Activated naive CD4-positive, alpha-beta T cell treated with anti-CD3 and anti-CD28 coated beads, Interleukin-2, amount 50 U/mL, for 72 hours (primary cell): ENCODE measurements at places on chromosomes 7 and 10.

GRCh38 chr10:111076682-111077478 lies at the start of gene ADRA2A:
ADRA2A (plus strand) TSS chr10:111077029; CDS start chr10:111077997, 968 bp downstream.
- no peak for DNase-seq

DNA sequence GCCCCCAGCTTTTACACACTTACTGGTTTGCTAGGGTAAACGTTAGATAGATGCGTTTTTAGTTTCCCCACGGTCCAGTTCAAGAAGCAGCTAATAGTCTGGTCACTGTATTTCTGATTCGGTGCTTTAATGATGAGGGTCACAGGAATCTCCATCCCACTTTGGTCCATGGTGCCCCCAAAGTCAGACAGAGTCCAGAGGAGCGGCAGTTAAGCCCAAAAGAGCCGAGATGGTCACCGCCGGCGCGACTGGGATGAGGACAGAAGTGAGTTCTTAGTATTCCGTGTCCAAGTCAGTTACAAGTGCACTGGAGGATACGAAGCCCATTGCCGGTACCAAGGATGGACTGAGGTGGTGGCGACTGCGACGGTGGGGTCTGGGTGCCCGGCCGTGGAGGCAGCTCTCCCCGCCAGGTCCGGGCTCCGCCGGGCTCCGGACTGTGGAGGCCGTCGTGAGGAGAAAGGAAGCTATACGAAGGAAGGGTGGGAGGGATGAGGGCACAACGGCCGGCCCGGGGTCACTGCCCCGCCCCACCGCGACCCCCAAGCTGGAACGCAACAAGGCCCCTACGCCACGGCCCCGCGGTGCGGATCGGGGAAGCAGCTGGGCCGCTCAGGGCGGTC lies 663 bp downstream of the HERPUD2 start:
- no peak for DNase-seq

GRCh38 chr7:32587411-32587948 lies 92.2 kb downstream of the AVL9 start:
- DNase-seq: no peak

- DNase-seq: no peak
Observed at GRCh38 chr7:27897001-27897400, 157.0 kb downstream of the TAX1BP1 start.

DNA sequence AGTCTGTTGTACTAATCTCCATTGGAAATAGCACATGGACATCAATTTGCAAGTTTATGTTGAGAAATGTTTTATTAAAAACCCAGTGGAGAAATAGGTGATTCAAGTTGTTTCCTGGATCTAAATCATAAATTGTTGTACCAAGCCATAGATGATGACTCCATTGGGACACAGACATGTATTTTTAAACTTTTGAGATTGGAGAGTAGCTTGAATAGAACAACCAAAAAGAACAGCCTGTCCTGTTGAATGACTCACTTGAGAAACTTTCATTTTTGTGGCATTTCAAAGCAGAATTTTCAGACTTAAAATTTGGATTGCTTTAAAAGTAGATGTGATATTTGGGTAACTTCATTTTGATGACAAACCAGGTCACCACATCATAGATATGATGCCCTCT lies 197.5 kb downstream of the GPAM start:
- DNase-seq: no peak

DNA sequence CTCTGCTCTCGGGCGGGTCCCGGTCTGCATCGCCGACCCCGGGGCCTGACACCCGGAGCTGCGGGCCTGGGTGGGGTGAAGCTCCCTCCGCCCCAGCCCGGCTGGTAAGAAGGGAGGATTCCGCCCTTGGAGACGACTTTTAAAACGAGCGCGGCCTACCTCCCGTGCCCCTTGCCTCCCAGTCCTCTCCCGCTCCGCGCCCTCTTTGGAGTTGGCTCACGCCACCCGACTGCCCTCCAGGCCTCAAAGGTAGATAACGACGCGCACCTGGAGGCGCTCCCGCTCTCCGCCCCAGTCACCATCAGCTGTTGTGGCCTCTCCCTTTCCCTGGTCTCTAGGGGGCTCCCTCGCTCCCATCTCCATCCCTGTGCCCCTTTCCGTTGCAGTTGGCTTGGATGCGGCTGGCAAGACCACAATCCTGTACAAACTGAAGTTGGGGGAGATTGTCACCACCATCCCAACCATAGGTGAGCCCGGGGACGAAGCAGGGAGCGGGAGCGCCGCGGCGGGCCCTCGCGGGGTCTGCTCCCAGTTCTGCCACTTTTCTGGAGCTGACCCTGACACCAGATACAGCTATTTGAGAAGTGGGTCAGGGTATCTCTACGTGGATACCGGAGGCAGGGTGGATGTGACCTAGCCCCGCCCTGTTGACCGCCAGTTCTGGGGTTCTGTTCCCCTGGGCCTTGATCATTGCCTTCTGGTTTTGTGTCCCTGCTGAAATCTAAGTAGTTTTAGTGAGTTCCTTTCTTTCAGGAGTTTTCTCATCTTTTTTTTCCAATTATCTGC lies 679 bp downstream of the ARF5 start:
- peak; percentile 12 for DNase-seq

DNA sequence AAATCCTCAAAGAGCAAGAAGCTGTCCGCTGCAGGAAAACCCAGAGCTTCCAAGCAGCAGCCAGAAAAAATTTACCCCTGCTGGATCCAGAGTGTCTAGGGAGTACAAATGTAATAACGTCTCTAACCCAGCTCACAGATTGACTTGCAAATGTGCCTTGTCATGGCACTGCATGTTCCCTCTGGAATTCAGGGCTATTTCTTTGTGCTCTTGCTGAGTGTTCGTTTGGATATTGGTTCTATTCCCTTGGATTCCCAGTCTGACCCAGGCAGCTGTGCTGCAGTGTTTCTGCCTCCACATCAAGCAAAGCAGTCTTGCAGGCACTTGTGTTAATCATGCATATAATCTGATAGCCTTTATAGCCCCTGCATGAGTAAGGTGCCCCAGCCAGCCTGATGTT lies 209.9 kb upstream of the GHITM start:
- no peak for DNase-seq

GRCh38 chr7:121369462-121369861 lies 26.6 kb downstream of the FAM3C start:
- no peak for DNase-seq

- DNase-seq: no peak
Observed at GRCh38 chr7:134714470-134715205, 64.8 kb upstream of the CALD1 start.

GRCh38 chr10:55742487-55742886 lies 618.6 kb downstream of the ZWINT start:
- DNase-seq: no peak

DNA sequence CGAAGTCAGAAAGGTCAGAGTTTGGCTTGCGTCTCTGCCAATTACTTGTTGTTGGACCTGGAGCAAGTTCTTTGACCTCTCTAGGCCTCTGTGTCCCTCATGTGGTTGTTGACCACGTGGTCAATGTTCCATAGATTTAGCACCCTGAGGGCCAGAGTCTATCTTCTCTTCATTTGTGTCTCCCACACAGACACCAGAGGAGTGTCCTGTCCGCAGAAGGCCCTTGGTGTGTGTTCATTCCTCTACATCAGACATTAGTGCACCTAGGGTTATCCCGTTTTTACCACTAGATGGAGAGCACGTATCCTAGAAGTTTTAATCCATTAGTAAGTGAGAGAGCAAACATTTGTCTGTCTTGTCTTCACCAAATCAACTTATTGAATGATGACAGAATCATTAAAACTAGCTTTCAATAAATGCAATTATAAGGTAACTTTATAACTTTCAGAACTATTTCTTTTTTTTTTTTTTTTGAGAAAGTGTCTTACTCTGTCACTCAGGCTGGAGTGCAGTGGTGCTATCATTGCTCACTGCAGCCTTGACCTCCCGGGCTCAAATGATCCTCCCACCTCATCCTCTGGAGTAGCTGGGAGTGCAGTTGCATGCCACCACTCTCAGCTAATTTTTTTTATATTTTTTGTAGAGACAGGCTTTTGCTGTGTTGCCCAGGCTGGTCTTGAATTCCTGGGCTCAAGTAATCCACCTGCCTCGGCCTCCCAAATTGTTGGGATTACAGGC lies 122.5 kb upstream of the ANKRD1 start:
- no peak for DNase-seq

- DNase-seq: no peak
Observed at GRCh38 chr10:100866575-100867098, 46.1 kb upstream of the SLF2 start.

DNA sequence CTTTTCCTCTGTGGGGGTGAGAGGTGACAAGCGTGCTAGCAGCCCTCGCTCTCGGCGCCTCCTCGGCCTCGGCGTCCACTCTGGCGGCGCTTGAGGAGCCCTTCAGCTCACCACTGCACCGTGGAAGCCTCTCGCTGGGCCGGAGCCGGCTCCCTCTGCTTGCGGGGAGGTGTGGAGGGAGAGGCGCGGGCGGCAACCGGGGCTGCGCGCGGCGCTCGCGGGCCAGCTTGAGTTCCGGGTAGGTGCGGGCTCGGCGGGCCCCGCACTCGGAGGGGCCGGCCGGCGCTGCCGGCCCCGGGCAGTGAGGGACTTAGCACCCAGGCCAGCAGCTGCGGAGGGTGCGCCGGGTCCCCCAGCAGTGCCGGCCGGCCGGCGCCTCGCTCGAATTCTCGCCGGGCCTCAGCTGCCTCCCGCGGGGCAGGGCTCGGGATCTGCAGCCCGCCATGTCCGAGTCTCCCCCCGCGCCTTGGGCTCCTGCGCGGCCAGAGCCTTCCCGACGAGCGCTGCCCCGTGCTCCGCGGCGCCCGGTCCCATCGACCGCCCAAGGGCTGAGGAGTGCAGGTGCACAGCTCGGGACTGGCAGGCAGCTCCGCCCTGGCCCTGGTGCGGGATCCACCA lies 352.8 kb upstream of the PODXL start:
- no peak for DNase-seq

GRCh38 chr7:874031-874749 lies 2.2 kb upstream of the GET4 start:
- DNase-seq: no peak

DNA sequence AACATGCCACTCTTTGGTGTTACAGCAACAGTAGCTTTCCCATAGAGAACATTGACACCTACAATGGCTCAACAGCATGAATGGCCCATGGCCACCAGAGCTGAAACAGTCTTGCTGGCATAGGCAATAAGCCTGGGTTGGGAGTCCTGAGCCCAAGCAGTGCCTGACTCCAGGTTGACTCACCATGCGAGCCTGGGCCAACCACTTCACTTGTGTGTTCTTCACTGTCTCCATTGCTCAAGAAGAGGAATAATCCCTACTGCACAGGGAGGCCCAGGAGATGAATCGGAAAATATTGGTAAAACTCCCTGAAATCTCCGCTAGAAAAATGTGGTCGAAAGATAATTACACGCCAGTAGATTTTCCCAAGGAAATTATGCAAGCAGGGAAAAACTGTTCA lies 89.2 kb upstream of the INHBA start:
- DNase-seq: no peak

GRCh38 chr10:7279303-7279702 lies 131.5 kb downstream of the SFMBT2 start:
- DNase-seq: no peak

DNA sequence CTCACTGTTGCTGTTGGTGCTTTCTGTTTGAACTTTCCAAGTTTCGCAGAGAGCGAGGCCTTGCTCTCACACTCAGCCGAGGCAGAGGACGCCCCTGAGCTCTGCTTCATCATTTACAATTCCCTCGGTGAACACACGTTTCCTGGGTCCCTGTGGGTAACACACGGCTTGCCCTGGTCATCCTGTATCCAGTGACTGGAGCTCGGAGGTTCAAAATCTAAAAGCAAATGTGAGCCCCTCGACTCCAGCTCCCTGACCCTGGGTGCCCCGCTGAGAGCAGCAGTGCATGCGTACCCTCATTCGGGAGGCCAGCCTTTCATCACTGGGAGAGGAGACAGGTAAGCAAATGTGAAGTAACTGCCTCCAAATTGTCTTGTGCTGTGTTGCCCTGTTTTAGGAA lies 5.8 kb downstream of the CNPY1 start:
- no peak for DNase-seq

GRCh38 chr10:124351481-124352220 lies 67.1 kb downstream of the OAT start:
- no peak for DNase-seq

DNA sequence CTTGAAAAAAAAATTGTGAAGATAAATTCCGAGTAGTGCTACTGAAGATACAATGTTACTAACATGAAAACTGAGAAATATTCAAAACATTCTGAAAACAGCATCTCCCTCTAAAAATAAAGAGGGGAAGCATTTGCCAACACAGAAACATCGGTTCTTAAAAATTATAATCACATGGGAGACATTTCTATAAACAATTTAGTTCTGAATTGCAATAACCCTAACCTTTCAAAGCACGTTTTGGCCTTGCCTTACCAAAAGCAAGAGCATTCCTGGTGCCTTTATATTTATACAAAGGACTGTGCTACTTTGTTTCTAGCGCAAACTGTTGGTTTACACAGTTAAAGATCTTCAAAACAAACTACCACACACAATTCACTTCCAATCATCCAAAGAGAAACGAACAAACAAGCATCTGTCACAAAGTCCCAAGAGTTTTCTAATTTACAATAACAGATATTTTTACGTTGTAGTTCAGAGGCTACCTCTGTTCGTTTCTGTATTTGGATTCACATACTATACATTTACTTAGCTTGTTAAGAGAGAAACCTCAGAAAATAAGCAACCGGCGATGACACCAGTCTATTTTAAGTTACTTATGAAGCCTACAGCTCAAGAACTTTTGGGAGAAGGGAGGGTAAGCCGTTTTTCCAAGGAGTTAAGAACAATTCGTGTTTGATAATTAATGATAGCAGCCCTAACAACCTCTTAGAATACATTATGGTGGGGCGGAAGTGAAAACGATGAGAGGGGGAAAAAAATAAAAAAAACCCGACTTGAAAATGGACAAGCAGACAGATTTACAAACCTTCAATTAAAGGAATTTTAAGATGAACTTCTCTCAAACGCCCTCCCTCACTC lies 1.3 kb downstream of the ABI1 start:
- no peak for DNase-seq

DNA sequence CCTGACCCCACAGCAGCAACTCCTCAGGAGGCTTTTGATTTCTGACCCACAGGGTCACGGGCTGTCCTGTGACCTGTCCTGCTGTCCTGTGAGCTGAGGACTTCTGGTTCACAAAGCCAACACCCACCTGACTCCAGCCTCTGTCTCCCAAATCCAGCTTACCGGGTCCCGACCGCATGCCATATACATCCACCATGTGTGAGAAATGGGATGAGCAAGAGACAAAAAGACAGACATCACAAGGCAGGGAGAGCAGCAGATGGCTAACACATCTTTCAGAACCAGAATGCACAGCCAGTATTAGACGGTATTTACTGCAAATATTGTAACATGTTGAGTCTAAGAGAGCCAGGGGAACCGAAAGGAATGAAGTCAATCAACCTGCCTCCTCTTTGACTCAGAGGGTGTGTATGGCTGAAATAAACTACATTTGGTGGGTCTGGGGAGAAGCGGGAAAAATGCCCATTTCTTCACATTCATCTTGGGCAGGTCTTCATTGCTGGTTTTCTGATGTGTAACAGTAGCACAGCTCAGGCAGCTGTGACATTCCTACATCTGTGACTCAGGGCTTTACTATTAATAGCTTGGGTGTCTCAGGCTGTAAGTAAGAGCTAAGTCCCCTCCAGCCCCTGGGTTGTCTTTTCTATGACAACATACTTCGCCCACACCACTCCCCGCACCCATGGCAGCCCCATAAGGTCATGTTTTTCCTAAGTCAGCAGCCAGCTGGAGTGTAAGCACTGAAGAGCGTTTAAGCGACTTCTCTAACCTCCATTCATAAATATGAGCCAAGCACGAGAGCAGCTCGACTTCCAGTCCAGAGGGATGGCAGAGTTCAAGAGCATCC lies 25.0 kb downstream of the ABLIM1 start:
- no peak for DNase-seq
